Midbrain (tissue), 1 donor: ENCODE measurements at places on chromosomes 13 and 19.

DNA sequence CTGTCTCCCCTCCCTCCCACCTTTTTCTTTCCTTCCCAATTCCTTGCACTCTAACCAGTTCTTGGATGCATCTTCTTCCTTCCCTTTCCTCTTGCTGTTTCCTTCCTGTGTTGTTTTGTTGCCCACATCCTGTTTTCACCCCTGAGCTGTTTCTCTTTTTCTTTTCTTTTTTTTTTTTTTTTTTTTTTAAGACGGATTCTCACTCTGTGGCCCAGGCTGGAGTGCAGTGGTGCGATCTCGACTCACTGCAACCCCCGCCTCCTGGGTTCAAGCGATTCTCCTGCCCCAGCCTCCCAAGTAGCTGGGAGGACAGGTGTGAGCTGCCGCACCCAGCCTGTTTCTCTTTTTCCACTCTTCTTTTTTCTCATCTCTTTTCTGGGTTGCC, 6.9 kb downstream of the MYADM start:
- DNase-seq = no peak

- no peak for DNase-seq
Observed at GRCh38 chr19:34228347-34228746, 26.0 kb upstream of the GARRE1 start.

DNA sequence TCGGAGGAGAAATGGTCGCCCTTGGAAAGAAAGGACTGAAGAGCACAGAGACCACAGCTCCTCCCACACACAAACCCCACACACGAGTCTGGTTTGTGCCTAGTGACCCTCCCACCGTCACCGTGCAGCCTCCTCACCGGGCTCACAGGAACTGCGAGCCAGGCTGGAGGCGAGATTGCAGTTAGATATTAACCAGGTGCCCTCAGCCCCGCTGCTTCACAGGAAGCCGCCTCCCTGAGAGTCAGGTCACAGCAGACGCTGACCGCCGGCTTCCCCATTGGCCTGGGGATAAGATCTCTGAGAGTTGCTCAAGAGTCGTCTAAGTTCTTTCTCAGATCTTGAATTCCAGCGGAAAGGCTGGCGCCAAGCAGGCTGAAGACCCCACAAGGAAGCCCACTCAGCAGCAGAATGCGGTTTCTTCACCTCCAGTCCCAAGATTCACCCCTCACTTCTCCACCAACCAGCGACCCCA, 870 bp downstream of the ZNF44 start:
- peak; percentile 26 for DNase-seq

DNA sequence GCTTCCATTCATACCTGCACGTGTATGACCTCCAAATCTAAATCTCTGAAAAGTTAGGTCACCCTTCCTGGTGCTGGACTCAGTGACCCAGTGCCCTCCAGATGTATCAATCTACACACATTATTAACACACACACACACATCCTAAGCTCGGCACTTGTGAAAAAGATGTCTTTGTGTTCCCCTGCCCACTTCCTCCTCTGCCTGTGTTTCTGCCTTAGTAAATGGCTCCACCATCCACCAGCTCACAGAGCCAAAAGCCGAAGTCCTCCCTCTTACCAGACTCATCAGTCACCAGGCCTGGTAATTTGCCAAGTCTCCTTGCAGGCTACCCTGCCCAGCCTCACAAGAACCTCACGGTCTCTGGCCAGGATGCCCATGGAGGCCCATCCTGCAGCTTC, 131.5 kb downstream of the SHISA2 start:
- no peak for DNase-seq

DNA sequence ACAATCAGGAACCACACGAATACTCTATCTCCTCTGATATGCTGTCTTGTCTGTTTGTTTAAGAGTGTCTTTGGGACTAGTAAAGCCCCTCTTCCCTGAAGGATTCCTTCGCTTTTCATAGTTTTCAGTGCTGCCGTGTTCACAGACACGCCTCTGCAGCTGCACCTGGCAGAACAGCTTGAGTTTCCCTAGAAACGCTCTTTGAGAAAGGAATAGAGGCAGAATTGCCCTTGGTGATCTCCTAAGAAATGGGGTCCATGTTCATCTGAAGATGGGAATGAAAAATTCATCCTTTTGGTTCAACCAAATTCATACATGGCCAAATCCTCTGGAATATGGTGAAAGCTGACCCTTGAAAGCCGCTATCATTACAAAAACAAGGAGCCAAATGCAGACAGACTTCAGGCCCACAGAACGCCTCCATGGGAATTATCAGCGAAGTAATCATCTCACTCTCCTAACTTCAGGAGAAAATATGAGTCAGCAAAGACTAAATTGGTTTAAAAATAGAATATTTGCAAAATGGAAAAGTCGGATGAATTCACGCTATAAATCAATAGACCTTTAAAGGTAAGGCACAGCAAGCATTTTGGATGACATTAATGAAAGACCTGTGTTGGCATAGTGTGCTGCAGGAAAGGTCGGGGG, 5.5 kb downstream of the SACS start:
- DNase-seq = no peak

- no peak for DNase-seq
Observed at GRCh38 chr13:102873653-102874052, 27.8 kb downstream of the ERCC5 start.

DNA sequence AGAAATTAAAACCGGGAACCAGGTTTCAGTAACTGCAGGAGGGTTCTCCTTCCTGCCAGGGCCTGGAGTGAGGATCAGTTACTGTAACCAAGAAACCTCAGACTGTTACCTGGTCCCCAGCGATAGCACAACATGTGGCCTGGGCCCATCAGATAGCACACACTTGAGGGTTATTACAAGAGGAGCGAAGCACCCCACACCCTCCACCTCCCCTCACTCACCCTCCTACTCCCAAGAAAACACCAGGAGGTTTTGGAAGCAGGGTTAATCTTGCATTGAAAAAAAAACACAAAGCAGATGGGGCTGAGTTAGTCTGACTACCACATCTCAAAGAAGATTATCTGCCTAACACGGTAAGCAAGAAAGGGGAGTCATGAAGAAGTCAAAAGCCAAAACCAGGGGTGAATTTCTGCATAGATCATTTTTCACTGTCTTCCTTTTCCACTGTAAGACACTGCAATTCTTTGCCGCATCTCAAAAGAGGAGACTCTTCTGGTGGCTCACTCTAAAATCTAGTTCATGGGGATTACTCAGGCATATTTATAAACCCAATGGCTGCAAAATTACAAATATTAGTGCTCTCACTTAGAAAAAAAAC, 75.9 kb upstream of the DOCK9 start:
- DNase-seq = no peak

- DNase-seq = no peak
Observed at GRCh38 chr19:43735957-43736356, 18.8 kb downstream of the SMG9 start.

DNA sequence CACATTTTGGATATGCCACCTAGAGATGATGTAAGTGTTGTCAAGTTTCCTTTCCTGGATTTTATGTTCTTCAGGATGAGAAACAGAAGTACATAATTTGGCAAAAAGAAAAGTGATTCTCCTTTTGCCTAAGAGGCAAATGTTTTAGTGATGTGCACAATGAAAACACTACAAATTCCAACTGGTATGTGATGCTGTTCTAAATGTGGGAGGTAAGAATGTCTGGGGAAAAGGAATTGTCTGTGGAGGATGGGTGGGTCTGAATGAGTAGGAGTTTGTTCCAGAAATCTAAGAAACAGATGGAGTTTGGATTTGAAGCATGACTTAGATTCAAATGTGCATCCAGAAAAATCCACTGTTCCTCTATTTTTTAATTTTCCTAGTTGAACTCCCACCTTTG, 473.6 kb upstream of the SPRY2 start:
- no peak for DNase-seq

DNA sequence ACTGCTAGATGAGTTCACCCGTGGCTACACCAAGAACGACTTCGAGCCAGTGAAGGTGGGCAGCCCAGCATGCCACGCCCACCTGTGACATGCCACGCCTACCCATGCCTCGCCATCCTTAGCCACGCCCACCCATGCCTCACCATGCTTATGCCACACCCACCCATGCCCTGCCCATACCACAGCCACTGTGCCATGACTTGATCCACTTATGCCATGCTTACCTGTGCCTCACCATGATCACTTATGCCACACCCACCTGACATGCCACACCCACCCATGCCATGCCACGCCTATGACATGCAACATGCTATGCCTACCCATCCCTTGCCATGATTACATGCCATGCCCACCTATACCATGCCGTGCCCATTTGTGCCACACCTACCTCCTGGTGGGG, 12.9 kb upstream of the USE1 start:
- DNase-seq = no peak

DNA sequence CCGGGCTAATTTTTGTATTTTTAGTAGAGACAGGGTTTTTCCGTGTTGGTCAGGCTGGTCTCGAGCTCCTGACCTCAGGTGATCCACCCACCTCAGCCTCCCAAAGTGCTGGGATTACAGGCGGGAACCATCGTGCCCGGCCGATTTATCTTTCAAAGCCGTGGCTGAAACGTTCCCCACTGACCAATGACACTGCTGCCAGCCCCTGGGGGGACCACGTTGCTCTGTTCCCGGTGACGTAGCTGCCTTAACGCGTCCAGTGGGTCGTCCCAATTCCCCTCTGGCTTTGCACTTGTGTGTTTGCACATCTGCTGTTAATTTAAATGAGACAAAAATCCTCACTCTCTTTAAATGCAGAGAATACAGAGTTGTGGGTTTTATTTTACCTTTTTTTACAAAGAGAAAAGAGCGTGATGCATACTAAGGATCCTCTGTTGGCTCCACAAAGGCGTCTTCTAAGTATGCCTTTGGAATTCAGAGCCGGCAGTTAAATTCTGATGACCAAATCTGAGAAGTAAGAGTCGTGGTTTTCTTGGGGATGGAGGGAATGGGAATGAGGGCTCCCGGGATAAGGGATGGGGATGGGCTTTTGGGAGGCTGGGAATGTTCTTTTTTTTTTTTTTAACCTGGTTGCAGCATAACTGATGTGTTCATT, 18.6 kb upstream of the LMTK3 start:
- DNase-seq = no peak

DNA sequence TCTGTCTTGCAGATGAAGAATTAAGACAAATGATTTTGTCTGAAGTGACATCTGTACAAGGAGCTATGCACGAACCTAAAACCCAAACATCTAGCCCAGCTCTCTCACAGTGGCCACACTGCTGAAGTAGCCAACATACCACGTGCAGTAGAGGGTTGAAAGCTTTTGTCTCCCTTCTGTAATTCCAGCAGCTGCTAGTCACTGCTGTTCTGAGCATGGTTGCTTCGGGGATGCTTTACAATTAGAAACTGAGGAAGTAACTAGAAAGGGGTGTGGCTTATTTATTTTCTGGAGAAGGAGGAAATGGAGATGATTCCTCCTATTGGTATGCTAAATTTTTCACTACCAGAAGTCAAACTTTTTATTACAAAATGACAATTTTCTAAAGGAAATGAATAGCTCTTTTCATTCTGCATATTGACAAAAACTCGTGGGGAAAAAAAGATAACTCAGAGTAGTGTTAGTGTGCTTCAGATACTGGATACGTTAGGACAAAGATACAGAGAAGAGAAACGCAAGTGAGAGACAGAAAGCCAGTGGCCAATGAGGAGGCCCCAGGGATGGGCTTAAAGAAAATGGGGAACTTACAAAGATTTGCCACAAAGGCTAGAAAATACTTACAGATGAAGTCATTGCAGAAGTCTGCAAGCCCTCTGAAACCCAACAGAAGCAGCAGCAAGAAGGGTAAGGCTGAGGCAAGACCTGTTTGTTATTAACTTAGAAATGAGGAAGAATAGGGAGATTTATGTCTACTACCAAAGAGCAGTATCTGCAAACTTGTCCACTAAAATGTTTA, 192.7 kb upstream of the MIR17HG start:
- no peak for DNase-seq

GRCh38 chr13:20772401-20773131, 1.2 kb downstream of the EEF1AKMT1 start:
- DNase-seq = no peak

DNA sequence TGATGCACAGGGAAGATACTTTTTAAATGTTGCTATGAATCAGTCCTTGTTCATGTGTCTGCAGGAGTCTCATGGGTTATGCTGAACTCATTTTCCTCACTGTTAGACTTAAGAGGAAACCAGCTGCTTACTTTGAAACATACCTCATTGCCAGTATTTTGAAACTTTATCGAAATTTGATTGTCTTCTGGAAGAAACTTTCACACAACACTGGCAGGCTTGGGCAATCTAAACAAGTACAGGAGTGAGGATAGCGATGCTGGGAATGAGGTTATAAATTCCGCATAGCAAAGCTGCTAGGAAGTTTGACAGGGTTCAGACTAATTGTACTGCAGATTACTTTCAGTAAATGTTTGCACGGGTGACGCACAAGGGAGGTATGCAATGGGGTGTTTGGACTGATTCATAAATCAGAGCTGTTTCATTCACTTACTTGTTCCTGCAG, 245.7 kb downstream of the DNAJC15 start:
- DNase-seq = no peak

DNA sequence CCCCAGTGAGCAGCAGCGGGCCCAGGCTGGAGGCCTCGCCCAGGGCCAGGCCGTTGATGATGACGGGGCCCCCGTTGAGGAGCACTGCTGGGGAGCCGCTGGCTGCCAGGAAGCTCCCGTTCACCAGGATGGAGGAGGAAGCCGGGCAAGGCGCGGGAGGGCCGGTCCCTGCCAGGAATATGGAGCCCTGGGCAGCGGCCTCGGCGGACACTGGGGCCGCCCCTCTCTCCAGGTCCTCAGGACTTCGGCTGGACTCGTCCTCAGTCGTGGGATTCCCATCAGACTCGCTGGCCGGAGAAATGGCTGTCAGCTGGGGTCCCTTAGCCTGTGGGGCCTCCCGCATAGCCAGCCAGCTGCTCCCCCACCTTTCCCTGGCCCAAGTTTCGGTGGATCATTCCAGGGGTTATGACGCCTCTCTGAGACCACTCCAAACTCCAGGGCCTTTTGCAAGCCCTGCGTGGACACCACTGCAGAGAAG, 2.1 kb downstream of the SIX5 start:
- no peak for DNase-seq

- no peak for DNase-seq
Observed at GRCh38 chr13:107832500-107833100, 382.7 kb downstream of the LIG4 start.

- no peak for DNase-seq
Observed at GRCh38 chr19:16516923-16517610, 20.9 kb downstream of the C19orf44 start.

GRCh38 chr13:32530841-32531253, 7.7 kb downstream of the N4BP2L2 start:
- DNase-seq = peak; percentile 37
